ENCODE measurements at places on chromosomes 16 and 17.

DNA sequence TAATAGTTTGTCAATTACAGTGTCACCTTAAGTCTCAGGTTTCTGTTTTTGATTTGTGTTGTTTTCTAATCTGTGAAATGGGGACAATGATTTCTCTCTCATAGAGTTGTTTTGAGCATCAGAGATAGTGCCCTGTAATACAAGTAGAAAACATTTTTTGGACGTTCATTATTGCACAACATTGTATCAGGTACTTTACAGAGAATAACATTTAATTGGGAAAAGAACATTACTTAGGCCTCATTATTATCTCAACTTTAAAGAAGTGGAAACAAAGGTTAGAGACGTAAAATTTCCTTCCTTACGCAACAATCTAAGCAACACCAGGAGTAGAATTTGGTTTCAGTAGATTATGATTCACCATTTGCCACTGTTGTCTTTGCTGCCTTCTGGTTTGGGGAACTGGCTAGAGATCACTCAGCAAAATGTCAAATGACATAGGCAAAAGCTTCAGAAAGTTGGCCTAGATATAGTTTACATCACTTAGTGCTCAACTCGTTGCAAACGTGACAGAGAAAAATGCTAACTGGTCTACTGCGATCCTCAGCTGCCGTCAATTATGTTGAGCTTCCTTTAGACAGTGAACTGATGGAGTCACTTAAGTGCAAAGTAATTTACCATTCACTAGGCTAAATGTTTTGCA is 1026.8 kb downstream of the CDH11 start:
- no peak for DNase-seq

DNA sequence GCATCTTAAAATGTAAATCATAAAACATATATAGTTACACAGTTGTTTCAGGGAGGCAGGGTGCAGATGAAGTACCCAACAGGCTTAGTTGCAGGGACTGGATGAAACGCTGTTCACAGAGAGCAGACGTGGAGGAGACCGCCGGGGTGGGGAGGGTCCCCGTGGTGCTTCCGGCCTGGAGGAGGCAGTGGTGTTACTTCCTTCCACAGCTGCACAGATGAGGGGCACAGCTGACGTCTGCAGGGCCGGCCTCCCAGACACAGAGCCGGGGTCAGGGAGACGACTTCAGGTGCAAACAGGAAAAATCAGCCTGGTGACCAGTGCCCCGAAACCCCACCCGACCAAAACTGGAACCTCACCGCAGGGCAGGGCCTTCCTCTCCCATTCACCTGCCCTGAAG is 17.1 kb downstream of the SPIRE2 start:
- DNase-seq = no peak

GRCh38 chr16:29141586-29142324 is 156.9 kb downstream of the LAT start:
- DNase-seq = no peak

- DNase-seq = no peak
Observed at GRCh38 chr16:11734025-11734652, 8.5 kb downstream of the TXNDC11 start.

DNA sequence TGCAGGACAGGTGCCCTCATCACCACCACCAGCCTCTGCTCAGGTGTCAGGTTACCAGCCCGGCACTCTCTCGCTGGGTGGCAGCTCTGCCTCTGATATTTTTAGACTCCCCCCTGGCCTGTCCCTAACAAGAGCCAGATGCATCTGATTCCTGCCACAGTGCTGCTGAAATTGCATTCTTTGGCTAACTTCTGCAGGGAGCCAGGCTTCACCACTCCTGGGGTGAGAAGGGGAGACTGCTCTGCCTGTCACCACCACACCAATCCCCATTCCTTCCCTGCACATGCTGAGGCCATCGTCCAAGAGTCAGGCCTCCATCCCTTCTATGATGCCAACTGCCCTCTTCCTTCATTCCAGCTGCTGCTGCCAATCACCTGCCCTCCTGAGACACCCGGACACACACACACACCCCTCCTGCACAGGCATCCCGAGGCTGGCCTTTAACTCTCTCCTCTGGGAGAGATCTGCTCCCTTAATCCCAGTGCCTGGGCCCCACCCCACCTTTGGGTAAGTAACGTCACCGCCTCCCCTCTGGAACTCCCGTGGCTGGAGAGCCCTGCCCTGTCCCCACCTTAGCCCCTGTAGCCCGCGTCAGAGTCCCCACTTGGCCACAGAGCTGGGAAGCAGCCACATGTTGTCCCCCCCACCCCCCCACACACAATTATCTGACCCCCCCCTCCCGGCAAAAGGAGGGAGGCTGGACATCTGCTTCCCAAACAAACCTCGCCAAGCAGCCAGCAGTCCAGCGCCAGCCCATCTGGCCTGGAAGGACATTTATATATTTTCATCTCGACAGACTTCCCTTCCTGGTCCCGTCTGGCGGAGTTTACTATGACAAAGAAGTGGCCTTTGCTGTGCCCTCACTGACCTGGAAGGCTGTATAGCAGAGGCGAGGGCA is 2.8 kb downstream of the EMP2 start:
- DNase-seq = no peak

- no peak for DNase-seq
Observed at GRCh38 chr17:12395733-12396354, 269.8 kb upstream of the MYOCD start.
